ENCODE measurements at places on chromosomes 3 and 15. TPM values are rescaled to one million over a fixed set of nuclear protein-coding genes. Genes with fewer than 3 reads are reported as not detected.

Gene LRRC15
- 0.42 TPM for total RNA-seq

Gene NPTN
- 203 TPM for total RNA-seq

Gene CORO2B
- total RNA-seq: 5.9 TPM

Gene ALDH1A3
- 6.8 TPM for total RNA-seq

Gene GOLGA6A
- not detected for total RNA-seq

Gene KIF7
- total RNA-seq: 2.2 TPM

Gene SLC12A8
- total RNA-seq: 0.52 TPM

Gene HRG
- total RNA-seq: not detected

Gene PRR23C
- total RNA-seq: not detected

Gene KNG1
- 0.37 TPM for total RNA-seq

Gene ZNF710
- total RNA-seq: 6.1 TPM

Gene DNASE1L3
- total RNA-seq: 1.9 TPM

DNA sequence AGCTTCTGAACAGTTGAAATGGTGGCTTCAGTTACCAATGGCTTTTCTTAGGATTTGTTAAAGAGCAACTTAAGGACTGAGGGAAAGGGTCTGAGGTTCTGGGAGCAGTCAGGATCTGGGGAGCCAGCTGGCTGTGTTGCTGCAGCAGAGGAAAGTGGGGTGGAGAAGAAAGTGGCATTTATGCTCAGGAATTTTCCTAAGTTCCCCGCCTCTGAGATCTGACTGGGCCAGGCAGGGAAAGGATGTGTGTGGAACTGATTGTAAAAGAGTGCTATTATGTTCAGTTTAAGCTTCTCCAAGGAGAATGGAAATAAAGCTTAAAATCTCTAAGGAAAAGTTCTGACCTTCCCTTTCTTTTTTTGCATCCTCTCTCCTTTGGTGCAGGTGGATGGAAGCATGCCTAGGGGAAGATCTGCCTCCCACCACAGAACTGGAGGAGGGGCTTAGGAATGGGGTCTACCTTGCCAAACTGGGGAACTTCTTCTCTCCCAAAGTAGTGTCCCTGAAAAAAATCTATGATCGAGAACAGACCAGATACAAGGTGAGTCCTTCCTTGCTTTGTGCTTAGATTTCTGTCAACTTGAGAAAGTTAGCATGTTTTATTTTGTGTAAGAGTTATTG, 37.8 kb downstream of the IQGAP1 start:
- DNase-seq: no peak

DNA sequence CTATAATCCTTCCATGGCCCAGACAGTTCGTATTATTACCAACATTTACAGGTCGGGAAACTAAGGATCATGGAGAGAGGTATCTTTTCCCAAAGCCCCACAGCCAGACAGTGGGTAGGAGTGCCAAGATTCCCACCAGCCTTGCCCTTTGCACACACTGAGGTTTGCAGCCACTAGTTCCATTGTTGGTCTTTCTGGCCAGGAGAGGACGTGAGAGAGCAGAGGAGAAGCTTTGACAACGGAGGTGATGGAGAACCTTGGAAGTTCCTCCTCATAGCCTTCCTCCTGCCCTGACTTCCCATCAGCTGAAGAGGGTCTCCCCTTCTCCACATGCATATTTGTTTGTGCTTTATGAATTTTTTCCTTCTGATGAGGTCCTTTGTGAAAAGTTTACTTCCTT, 50.5 kb upstream of the PLCL2 start:
- DNase-seq: no peak

GRCh38 chr3:4825436-4826236, 153.6 kb upstream of the BHLHE40 start:
- peak; percentile 59 for DNase-seq

DNA sequence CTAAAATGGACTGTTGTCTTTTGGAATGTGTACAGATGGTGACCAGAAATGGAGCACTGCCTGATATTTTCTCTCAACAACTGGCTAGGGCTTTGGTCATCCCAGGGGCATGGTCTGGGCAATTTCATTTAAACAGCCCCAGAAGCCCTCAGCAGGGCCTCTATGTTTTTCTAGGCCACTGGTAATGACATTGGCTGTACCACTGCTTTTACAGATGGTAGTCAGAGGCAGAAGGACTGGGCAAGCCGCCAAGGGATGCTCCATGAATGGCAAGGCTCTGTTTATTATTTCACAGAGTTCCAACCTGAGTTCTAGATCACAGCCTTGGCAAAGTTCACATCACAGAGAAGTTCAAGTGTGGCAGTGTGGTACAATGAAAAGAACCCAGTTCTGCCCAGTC, 37.0 kb upstream of the LMCD1 start:
- no peak for DNase-seq

DNA sequence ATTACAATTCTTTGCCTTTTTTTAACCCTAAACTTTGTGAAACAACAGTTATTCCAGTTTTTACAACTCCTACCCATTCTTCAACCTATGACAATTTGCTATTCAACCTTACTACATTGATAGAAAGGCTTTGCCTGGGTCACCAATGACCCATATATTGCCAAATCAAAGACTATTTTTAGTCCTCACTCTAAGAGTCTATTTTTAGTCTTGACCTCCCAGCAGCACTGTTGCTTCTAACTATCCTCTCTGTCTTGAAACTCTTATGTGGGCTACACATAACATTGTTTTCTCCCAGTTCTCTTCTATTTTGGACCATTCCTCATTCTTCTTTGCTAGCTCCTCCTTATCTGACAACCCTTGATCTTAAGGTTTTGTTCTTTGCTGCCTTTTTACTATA, 71.4 kb downstream of the C3orf80 start:
- no peak for DNase-seq

- DNase-seq: no peak
These were observed 85.8 kb downstream of the CFAP20DC start for GRCh38 chr3:58963928-58964503.

GRCh38 chr15:35130245-35130644, 45.1 kb upstream of the NANOGP8 start:
- no peak for DNase-seq

- no peak for DNase-seq
These were observed 263.9 kb downstream of the CHST2 start for GRCh38 chr3:143383421-143383820.

GRCh38 chr3:60998858-60999257, 252.4 kb downstream of the FHIT start:
- DNase-seq: no peak

DNA sequence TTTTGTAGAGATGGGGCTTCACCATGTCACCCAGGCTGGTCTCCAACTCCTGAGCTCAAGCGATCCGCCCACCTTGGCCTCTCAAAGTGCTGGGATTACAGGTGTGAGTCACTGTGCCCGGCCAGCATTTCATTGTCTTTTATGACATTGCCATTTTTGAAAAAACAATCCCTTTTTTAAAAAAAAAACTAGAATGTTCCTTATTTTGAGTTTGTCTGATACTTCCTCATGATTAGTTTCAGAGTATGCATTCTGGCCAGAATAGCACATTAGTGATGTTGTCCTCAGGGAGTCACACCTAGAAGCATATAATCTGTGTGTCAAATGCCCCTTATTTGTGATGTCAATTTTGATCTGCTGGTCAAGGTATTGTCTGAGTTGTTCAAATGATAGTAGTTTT, 21.2 kb upstream of the NMD3 start:
- DNase-seq: no peak

DNA sequence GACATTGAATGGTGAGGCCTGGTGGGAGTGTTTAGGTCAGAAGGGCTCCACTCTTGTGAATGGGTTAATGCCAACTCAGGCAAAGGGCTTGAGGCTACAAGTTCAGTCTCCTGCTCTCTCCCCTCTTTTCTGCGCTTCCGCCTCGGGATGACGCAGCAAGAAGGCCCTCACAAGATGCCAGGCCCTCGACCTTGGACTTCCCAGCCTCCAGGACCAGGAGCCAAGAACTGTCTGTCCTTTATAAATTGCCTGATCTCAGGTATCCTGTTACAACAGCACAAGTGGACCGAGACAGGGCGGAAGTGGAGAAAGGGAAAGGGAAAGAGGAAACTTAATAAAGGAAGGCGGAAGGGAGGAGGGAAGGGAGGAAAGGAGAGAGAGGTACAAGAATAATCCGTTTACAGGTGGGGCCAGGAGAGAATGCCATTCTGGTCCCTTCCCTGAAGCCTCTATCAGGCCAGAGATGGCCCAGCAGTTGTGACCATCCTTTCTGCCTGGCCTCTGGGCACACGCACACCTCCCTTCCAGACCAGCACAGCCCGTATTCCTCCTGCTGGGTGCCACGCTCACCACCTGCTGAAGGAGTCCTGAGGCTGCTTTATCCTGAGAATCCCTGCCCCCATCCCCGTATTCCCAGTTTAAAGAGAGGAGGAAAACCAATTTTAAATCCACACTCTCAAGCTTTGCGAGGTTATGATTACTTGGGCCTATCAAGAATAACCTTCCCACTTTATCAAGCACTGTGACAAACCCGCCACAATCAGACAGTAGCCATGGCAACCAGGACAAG, 64.2 kb downstream of the OXNAD1 start:
- DNase-seq: no peak

GRCh38 chr3:147431751-147432150, 22.6 kb downstream of the ZIC1 start:
- no peak for DNase-seq

DNA sequence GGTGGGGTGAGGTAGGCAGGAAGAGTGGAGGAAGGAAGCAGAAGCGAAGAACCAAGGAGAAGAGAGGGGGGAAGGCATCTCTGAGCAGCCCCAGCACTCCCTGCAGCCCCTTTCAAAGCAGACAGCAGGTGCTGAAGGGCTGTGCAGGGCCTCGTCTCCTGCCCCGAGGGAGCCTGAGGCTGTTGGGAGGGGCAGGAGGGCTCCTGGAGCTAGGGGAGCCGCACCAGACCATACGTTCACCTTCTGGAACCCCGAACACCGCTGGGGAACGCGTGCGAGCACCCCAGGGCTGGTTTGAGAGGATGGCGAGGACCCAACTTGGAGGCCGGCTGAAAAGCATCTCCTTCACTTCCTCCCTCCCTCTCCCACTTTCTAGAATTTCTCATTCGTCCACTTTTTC, 259.8 kb downstream of the FAM43A start:
- no peak for DNase-seq

GRCh38 chr3:124483915-124484470, 246.3 kb upstream of the UMPS start:
- DNase-seq: no peak

GRCh38 chr3:42176242-42177034, 85.3 kb downstream of the TRAK1 start:
- no peak for DNase-seq

DNA sequence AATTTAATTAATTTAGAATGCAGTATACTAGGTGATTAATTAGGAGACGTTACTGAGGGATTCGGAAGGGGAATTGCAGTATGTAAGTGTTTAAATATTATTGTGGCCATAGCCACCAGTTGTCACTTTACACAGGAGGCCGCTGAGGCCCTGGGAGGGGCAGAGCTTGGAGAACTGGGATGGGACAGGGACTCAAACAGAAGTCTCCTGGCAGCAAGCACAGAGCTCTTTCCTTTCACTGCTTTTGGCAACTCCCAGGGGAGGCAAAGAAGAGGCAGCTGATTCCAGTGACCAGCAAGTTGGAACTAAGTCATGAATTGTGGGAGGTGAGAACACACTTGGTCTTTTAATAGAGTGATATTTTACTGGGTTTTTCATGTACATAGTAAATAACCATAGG, 248.6 kb downstream of the RPLP1 start:
- no peak for DNase-seq

- DNase-seq: peak; percentile 63
These were observed 2.7 kb downstream of the TMEM108 start for GRCh38 chr3:133040696-133041523.

GRCh38 chr3:135597855-135598254, 367.7 kb upstream of the PPP2R3A start:
- no peak for DNase-seq

DNA sequence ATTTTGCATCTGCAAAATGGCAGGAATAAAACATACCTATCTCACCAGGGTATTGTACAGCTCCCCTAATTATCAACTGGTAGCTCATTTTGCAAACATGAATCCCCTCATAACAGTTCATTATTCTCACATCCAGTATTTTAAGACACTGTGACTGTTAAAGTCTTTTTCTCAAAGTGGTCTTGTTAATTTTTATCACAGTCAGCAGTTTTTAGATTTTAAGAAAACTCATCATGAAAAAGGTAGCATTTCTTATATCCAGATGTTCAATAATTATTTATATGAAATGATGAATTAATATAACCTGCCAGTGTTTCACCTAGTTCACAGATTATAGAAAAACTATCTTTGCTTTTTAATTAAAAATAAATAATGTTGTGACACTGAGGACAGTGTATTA, 354.9 kb upstream of the ARL6 start:
- no peak for DNase-seq

GRCh38 chr3:30611613-30612436, 5.4 kb downstream of the TGFBR2 start:
- DNase-seq: no peak

DNA sequence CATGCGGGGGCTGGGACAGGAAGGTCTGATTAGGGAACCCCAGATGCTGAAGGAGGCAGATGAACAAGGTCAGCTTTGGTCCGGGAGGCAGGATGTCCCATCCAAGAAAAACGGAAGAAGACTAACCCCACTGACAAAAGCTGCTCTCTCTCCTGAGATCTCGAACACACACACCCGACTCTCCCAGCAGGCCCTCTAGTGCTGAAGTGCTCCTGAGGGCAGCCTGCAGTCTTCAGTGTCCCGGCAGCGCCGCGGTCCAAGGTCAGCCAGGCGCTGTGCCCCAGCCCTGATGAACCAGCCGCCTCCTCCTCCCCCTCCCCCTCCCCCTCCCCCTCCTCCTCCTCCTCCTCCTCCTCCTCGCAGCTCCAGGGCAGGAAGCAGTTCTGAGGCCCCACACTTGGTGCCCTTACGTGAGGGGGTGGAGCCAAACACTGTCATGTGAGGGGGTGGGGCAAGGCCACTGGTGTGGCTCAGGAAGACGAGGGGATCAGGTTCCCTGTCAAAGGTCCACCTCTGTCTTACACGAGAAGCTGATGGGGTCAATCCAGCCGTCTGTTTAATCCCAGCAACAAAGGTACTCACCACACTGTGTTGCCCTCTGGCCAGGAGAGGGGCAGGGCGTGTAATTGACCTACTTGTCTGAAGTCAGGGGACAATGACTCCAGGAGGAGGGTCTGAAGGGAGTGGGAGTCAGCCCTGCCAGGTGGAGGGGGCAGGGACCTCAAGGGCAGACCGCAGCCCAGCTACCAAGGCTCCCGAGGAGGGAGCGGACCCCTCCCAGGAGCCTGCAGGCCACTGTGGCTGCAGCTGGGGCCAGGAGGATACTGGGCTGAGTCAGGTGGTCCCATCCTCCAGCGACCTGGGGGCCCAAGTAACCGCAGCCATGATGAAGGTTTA, 34.3 kb downstream of the PRR23E start:
- no peak for DNase-seq

DNA sequence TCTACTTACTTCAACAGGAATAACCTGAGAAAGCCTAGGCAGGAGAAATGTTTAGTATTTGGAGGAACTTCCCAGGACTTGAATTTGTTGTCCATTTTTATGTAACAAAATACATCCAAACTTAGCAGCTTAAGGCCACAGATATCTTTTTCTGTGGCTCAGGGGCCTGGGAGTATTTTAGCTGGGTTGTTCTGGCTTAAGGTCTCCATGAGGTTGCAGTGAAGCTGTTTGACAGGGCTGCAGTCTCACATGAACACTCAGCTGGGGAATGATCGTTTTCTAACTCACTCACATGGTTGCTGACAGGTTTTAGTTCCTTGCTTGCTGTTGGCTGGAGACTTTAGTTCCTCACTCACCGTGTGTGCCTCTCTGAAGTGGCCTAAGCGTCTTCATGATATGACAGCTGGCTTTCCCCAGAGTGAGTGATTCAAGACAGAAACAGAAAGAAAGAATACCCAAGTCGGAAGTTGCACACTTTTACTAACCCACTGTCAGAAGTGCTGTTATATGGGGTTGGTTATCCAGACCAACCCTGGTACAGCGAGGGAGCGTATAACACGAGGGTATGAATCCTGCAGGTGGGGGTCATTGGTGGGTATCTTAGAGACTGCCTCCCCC, 229.7 kb upstream of the TBL1XR1 start:
- no peak for DNase-seq
